ENCODE measurements at places on chromosomes 7 and 10.

GRCh38 chr7:139598642-139599041 is 75.2 kb downstream of the CLEC2L start:
- DNase-seq = no peak

GRCh38 chr7:18820981-18821380 is 296.5 kb downstream of the TWIST1 start:
- DNase-seq = no peak

- no peak for DNase-seq
Observed at GRCh38 chr10:5961405-5962100, 15.8 kb downstream of the IL15RA start.

DNA sequence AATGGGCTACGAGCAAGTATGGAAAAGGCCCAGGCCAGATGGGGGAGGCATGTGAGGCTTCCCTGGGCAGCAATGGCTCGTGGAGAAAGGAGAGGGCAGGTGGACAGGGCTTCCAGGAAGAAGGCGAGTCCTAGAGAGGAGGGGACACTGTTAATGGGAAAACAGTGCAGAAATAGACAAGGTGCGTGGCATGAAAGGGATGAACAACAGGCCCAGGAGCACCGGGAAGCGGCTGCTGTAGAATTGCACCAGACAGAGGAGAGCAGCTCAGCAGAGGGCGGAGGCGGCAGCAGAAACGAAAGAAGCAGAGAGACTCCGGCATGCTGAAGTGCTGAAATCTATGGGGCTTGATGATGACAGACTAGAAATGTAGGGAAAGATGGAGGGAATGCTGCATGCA is 102.1 kb downstream of the PIP4K2A start:
- DNase-seq = no peak

DNA sequence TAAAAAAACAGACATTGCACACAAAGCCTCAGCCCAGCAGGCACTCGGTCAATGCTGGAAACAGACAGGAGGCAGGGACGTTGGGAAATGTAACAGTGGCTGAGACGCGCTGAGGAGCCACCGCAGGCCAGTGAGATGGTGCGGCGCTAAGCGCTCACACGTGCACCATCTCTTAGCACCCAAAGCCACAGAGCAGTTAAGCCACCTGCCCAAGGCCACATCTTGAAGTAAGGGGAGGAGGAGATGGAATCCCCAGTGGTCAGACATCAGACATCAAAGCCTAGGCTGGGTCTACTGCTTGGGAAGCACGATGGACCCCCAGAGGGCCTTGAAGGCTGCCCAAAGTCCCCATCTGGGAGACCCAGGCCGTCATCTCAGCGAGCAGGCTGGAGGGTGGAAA is 15.6 kb downstream of the LAT2 start:
- DNase-seq = no peak

DNA sequence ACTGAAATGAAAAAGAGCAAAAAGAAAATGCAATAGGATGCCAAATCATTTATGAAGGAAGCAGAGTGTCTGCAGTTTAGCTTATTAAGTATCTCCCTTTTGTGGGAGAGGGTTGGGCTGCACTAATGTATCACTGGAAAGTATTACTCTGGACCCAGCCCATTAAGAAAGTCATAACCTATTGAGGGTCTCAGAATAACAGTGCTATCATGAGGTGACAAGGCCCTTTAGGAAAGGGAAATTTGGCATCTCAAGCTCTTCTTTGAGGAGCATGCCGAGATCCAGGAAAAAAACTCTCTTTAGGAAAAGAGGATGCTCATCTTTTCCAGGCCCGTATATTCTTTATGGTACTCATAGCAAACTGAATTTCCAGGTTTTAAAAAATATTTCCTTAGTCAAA is 114.6 kb downstream of the PRKG1 start:
- DNase-seq = no peak

GRCh38 chr7:65798111-65799075 is 74.5 kb upstream of the VKORC1L1 start:
- DNase-seq = peak; percentile 51

GRCh38 chr7:27324246-27324645 is 81.6 kb downstream of the EVX1 start:
- no peak for DNase-seq

DNA sequence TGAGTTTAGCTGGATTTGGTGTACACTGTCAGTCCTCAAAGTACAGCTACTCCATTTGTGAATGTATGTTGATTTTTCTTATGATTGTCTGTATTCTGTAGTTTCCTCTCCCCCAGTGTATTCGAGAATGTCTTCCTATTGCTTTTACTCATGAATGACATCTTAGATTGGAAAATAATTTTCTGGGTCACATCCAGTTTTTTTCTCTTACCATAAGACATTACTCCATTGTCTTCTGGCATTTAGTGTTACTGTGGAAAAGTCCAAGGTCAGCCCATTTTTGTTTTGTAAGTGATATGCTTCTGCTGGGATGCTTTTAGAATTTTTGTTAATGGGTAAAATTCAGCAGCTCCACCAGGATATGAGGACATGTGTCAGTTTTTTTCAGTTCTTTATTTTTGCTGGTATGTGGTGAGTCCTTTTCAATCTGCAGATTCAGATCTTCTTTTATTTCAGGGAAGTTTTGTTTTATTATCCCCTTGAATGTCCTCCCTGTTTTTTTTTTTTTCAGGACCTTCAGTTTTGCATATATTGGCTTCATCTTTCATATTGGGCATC is 33.6 kb downstream of the WAC start:
- DNase-seq = no peak

- DNase-seq = peak; percentile 79
Observed at GRCh38 chr7:41881331-41882130, 178.6 kb upstream of the INHBA start.

- no peak for DNase-seq
Observed at GRCh38 chr10:48572414-48572813, 32.5 kb downstream of the ARHGAP22 start.

DNA sequence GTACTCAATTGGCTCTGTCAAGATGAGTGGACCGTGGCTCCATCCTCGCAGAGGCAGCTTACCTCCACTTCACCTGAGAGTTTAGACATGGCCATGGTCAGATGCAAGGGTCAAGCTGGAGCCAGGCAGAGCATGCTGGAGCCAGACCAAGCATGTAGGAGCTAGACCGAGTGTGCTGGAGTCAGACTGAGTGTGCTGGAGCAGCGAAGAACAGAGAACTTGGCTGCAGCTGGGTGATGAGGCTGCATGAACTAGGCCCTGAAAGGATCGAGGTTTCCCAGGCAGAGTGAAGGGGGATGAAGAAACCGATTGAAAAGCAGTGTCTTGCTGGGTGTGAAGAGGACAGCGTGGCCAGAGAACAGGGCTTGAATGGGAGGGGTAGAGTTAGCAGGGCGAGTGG is 86.1 kb downstream of the MKI67 start:
- no peak for DNase-seq

DNA sequence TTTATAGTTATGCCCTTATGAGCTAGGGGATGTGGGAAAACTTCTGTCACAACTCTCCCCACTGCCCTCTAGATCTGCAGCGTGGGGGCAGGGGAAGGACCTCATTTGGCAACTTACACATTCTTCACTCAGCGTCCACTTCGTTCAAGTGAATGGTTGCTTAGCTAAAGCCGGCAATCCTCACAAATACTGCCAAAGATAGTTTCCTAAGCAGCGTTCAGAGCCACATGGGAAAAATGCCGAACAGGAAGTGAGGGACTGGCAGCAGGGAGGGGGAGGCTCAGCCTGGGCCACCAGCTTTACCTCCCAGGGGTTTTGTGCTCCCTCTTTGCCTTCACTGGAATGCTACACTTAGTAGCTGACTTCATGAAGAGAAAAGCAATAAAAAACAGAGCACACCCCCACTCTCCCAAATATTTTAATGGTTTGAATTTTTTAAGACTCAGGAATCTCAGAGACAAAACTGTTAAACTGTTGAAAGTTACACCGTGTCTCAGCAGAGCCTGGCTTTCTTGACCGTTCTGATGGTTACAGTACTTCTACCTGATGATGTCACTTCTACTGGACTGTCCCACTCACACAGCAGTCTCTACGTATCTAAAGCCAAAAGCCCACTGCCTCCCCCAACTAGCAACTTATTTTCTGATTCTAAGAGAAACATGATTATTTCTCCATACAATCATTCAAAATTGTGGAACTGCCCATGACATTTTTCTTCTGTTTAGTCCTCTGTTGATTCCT is 10.4 kb downstream of the GRM3 start:
- DNase-seq = no peak
